ENCODE measurements at places on chromosomes 7 and 10.

- no peak for DNase-seq
These were observed 46.2 kb downstream of the KCNMA1 start for GRCh38 chr10:77591238-77591880.

- DNase-seq = no peak
These were observed 241.0 kb downstream of the FRMD4A start for GRCh38 chr10:14089556-14090292.

DNA sequence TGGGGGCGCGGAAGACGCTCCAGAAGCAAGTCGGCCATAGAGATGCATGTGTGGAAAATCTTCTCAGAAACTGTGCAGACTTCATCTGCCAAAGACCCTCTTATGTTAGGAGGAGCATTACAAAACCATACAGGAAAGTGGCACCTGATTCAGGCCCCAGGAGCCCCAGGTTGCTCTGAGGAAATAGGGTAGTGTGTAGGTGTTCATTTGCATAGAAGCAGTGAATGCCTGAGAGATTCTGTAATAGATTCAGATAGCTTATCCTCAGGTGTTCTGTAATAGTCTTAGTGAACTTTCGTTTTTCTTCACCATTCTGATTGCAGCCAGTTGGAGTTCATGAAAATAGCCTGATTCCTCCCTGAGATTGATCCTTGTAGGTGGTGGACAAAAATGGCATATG lies 106.4 kb upstream of the GJD4 start:
- DNase-seq = no peak

DNA sequence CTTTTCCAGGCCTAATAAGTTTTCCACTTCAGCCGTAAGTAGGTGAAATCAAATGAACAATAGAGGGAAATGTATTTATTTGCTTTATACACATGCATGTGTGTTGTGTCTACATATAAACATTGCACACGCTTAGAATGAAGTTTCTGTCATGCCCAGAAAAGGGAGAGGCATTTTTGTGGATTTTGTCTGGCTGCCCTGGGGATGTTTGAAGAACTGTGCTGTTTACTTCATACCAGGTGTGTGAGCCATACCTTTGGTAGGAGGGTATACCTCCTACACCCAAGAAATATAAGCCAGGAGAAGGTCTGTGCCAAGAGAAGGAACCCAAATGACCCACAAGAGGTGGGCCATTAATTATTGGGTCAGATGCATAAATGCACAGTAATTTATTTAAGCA lies 12.8 kb downstream of the GATAD1 start:
- no peak for DNase-seq

GRCh38 chr7:134343796-134344195 lies 27.1 kb upstream of the SLC35B4 start:
- DNase-seq = no peak

- DNase-seq = no peak
These were observed 5.3 kb upstream of the ATOH7 start for GRCh38 chr10:68237173-68237572.

DNA sequence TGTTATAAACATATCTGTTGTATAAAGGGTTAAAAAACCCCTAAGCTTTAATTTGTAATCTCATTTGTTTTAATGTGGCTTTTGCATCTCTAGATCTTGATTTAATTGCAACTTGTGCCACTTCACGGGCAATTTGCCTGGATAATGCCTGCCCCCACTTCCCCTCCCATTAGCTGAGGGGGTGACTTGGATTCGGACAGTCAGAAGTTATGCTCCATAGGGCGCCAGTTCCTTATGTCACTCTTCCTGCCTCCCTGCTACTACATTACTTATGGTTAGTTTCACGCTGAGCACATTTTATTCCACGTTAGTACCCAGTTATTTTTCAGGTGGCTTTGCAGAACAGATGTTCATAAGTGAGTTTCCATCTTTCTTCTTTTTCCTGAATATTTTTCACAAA lies 1015.2 kb upstream of the PHF14 start:
- DNase-seq = no peak
